ENCODE measurements at places on chromosomes 2 and 18. TPM values are rescaled to one million over a fixed set of nuclear protein-coding genes. Genes with fewer than 3 reads are reported as not detected.

- no peak for DNase-seq
Observed at GRCh38 chr2:203413796-203414195, 85.6 kb downstream of the ABI2 start.

DNA sequence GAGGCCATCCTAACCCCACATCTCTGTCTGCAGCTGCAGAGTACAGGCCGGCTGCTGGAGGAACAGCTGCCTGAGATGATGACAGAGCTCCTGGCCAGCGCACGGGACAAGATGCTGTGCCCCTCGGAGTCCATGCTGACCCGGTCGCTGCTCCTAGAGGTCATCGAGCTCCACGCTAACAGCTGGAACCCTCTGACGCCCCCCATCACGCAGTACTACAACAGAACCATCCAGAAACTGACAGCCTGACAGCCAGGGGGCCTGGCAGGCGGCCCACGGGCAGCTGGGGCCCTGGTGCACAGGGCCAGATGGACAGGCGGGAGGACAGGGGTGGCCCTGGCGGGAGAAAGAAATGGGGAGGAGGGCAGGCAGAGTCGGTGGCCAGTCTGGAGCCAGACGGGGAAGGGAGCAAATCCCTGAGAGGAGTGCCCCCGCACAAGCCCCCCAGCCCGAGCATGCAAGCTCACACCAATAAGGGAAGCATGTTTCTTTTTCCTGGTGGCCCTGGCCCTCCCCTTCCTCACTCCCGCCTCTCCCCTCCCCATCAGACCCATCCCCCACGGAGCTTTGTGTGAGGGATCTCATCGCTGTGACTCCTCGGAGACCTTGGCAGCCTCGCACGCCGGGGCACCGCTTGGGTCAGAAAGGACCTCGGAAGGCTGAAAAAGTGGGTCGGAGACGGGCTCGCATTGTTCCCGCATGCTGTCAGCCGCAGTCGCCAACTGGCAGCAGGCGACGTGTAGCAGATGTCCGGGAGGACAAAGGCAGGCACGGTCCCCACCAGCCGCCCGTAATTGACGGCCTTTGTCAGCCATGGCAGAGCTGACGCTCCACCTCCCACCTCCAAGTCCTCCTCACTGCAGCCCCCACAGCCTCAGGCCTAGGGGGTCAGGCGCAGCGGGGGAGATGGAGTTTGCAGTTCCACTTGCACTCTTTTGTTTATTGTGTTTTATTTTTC lies 91.2 kb downstream of the SMAD7 start:
- no peak for DNase-seq

Gene TAF4B
- polyA plus RNA-seq = 4.9 TPM

DNA sequence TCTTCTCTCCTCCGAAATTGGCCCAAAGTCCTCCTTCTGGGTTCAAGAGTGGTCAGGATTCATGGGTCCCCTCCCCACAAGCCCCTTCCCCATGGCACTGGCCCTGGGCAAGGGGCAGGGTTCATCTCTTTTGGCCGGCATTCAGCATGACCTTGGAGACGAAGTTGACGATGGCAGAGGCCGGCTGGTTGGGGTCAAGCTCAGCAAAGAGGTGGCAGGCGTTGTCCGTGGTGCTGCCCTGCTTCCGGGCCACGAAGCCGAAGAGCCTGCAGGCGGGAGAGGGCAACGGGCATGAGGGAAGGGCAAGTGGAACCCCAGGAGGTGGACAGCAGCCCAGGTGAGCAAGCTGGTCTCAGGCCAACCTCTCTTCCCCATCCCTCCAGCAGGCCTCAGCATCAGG lies 198.5 kb downstream of the TNS1 start:
- DNase-seq = no peak

DNA sequence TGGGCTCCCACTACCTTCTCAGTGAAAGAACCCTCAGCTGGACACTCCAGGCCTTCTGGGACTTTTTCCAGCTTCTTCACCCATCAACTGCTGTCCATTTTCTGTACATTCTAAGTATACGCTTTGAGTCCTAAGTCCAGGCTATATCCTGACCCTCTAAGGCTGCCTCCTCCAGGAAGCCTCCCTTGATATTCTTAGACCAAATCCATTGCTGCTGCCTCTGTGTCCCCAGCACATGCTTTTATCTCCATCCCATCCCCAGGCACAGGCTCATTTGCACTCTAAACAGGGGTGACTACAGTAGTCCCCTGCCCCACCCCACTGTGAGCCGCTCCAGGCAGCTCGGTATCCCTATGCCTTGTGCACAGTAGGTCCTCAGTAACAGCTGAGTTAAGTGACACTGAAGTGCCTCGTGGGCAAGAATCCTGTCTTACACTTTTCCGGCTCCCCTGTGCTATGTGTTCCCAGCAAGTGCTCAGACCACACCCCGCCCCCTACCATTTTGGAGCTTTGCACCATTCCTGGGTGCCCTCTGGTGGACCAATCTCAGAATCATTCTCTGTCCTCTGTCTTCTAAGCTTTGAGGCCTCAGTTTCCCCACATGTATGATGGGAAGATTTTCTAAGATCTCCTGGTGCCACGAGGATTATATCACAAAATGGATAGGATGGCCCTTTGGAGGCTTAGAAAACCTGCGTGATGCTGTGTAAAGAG lies 34.9 kb downstream of the EMX1 start:
- no peak for DNase-seq

Gene PSMA8
- not detected for polyA plus RNA-seq

GRCh38 chr2:203534621-203535077 lies 452 bp downstream of the RAPH1 start:
- DNase-seq = no peak

- no peak for DNase-seq
Observed at GRCh38 chr2:46643951-46644350, 164.6 kb downstream of the TMEM247 start.

Gene FAM161A
- 15.9 TPM for polyA plus RNA-seq

- no peak for DNase-seq
Observed at GRCh38 chr2:135945526-135945925, 39.9 kb downstream of the DARS1 start.

Gene NEDD4L
- 129 TPM for polyA plus RNA-seq

GRCh38 chr2:147026664-147027295 lies 818.0 kb upstream of the ACVR2A start:
- DNase-seq = no peak

Gene CASP8
- polyA plus RNA-seq = 13.9 TPM

Gene ZNF521
- 53.9 TPM for polyA plus RNA-seq

GRCh38 chr2:119741001-119741400 lies 18.7 kb upstream of the PTPN4 start:
- DNase-seq = no peak

- DNase-seq = no peak
Observed at GRCh38 chr2:127398239-127398590, 10.4 kb upstream of the MAP3K2 start.

Gene ABCB11
- not detected for polyA plus RNA-seq

GRCh38 chr2:234631646-234632514 lies 135.0 kb upstream of the ARL4C start:
- no peak for DNase-seq

DNA sequence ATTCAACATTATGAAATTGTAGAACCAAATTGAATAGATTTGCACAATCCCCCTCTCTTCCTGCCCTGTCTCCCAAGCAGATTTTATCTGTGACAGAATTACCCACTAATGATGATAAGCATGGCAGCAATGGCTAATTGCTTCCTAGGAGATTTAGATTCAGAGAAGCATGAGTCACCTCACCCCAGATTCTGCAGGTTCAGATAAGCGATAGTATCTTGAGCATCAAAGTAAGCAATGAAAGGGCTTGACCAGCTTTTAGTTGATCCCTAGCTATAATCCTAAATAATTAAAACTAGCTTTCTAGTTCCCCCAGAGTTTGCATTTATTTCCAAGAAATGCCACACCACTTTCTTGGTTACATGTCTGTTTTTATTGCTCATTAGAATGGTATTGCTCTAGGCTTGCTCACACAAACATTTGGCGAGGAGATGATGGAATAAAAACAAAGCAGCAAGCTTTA lies 204.3 kb downstream of the GULP1 start:
- DNase-seq = no peak

Gene ZNF396
- 1.8 TPM for polyA plus RNA-seq

Gene TUBB8B
- 0.42 TPM for polyA plus RNA-seq

GRCh38 chr2:75475976-75476375 lies 84.8 kb downstream of the EVA1A start:
- DNase-seq = no peak

All from left renal pelvis (tissue), 4 donors.